ENCODE measurements at places on chromosomes 12 and 14. TPM values are rescaled to one million over a fixed set of nuclear protein-coding genes. Genes with fewer than 3 reads are reported as not detected.

The DIO2 gene
- 4.3 TPM for total RNA-seq

The STRN3 gene
- 75.1 TPM for total RNA-seq

The MAP3K9 gene
- total RNA-seq, result 1.4 TPM

The CPNE6 gene
- not detected for total RNA-seq

The CCDC196 gene
- total RNA-seq, result not detected

The RASSF9 gene
- 6.1 TPM for total RNA-seq

The C3AR1 gene
- total RNA-seq, result 0.12 TPM

The THAP2 gene
- 3.1 TPM for total RNA-seq

The NPFF gene
- total RNA-seq, result not detected
